ENCODE measurements at places on chromosomes 5 and 9.
A peak's percentile ranks its signal among the peaks of the same experiment; 100 is the strongest.

DNA sequence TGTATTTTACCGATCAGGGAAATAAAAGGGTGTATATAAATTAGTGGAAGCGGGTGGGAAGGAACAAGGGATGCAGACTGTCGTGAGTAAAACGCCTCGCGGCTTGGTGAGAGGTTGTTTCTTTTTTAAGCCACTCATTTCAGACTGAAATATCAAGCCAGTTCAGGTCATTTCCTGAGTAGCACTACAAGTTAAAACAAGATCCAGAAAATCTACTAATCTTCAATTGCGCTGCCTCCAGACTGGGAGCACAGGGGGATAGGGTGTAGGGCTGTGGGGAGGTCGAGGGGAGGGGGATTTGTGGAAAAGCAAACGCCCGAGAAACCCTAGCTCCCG is 140.8 kb downstream of the TSSK1B start:
- no peak for DNase-seq

- DNase-seq, result peak; percentile 61
These were observed at the start of gene FAM120AOS for GRCh38 chr9:93453047-93453914. FAM120AOS (minus strand) TSS chr9:93453581; CDS start chr9:93452709, 872 bp downstream.

GRCh38 chr5:66442951-66443445 is 153.2 kb upstream of the MAST4 start:
- DNase-seq, result no peak

DNA sequence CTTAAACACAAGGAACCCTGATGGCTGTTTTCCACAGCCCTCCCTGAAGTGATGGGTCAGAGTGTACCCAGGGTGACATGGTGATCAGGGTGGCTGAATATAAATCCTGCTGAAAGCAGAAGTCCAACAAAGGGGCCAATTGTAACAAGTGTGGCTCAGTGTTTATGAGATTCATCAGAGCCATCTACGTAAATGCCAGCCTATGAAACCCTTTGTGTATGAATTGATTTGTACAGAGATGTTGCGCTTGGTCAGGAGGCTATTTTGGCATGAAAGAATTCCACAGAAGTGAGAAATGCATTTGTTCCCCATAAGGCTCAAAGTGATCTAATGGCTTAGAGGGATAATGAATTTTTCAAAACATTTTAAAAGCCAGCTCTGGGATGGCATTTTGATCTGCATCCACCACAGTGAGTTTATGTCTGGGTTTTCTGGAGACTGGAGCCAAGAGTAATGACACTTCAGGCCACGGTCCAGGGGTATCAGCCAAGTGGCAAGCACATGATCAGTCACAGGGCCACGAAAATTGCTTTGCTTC is 12.4 kb downstream of the PRUNE2 start:
- no peak for DNase-seq

- DNase-seq, result no peak
These were observed 48.1 kb upstream of the PCSK1 start for GRCh38 chr5:96481009-96481786.

All from esophagus squamous epithelium (tissue), 5 donors.